ENCODE measurements at places on chromosomes 6 and 20.

- DNase-seq, result no peak
These were observed 648.6 kb downstream of the COL12A1 start for GRCh38 chr6:74557236-74557635.

- no peak for DNase-seq
These were observed 7.5 kb downstream of the BCAS1 start for GRCh38 chr20:54062812-54063280.

DNA sequence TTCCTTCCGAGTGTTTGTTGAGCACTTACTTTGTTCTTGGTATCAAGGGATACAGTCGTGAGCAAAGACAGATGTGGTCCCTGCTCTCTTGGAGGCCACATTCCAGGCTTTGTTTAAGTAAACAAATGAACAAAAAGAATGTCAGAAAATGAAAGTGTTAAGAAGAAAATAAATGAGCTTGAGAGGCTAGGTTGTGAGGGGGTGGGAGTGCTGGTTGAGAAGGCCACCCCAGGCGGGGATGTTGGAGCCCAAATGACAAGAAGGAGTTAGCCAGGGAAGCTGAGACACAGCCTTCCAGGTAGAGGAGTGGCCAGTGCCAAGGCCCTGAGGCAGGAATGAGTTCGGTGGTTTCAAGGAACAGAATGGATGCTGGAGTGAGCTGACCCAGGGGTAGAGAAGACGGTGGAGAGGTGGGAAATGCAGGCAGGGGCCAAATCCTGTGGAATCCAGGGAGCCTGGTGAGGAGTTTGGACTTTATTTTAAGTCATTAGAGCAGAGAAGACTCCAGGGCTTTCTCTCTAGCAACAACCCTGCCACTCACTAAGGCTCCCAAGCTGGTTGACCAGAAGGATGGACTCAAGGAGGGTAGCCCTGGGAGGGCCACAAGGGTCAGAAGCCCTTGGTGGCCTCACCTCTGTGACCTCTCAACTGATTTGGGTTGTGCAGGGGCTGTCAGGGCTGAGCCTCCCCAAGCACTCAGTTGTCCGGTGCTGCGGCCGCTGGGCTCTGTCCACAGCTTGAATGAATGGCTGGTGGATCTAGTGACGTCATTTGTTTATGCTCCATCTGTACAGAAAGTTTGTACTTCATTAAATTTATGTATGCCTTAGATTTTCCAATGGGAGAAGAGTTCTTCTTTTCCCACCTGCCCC, 66.0 kb upstream of the STX16 start:
- no peak for DNase-seq

DNA sequence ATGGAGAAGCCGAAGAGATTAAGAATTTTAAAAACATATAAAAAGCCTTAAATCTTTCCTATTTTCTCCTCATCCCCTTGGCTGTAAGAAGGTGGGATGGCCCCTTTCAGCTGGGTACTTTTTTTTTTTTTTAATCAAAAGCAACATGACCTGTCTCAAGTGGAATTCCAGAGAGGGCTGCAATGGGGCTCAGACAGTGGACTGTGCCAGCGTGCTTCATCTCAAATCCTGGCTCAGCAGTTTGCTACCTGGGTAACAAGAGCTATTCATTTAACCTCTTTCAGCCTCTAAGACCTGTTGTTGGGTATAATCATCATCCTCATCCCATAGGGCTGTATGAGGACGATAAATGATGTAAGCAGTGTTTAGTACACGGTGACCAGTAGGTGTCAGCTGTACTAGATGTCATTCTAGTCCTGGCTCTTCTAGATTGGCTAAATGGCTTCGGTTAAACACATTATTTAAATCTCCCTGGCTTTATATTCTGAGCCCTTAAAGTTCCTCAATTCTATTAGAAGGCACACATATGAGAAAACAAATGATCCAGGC, 6.9 kb upstream of the PPP1R3G start:
- no peak for DNase-seq

DNA sequence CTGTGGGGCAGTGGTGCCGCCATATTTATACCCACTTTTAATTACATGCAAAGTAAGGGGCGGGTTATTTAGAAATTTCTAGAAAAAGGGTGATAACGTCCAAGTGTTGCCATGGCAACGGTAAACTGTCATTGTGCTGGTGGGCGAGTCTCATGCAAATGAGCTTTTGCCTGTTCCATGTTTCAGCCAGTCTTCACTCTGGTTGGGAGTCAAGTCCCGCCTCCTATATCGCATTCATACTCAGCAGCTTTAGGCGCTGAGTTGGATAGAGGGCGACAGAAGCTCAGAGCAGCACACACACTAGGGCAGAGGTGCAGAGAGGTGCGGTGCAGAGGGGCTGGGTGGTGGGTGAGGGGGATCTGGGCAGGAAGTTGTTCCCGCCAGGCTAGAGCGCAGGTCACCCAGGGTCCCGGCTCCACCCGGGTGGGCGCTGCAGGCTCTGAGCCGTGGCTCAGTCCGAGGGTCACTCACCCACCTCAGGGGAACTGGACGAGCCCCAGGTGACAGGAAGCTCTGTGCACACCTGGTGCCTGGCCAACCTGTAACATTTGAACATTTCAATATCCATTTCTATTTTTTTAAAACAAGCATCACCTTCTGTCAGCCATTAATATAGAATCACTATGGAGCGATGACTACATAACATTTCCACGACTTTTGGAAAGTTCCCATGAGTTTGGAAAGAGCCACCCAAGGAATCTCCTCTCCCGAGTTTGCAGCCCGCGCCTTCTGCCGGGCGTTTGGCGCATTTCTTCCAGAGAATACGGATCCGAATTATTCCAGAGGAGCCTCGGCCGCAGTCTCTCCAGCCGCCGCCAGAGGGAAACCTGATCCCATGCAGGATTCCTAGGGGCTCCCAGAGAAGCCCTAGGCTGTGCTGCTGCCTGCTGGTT, 89.1 kb upstream of the PHACTR3 start:
- DNase-seq, result no peak

DNA sequence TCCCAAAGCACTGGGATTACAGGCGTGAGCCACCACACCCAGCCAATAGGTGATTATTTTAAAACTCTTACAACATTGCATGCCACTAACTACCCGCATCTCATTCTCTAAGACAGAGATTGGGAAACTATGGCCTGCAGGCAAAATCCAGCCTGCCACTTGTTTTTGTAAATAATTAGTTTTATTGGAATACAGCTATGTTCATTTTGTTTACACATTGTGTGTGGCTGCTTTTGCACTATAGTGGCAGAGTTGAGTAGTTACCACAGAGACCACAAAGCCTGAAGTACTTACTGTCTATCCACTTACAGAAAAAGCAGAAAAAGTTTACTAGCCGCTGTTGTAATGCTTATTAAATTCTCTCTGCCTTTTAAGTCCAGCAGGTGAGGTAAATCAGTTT, 16.4 kb upstream of the PKIG start:
- DNase-seq, result no peak

DNA sequence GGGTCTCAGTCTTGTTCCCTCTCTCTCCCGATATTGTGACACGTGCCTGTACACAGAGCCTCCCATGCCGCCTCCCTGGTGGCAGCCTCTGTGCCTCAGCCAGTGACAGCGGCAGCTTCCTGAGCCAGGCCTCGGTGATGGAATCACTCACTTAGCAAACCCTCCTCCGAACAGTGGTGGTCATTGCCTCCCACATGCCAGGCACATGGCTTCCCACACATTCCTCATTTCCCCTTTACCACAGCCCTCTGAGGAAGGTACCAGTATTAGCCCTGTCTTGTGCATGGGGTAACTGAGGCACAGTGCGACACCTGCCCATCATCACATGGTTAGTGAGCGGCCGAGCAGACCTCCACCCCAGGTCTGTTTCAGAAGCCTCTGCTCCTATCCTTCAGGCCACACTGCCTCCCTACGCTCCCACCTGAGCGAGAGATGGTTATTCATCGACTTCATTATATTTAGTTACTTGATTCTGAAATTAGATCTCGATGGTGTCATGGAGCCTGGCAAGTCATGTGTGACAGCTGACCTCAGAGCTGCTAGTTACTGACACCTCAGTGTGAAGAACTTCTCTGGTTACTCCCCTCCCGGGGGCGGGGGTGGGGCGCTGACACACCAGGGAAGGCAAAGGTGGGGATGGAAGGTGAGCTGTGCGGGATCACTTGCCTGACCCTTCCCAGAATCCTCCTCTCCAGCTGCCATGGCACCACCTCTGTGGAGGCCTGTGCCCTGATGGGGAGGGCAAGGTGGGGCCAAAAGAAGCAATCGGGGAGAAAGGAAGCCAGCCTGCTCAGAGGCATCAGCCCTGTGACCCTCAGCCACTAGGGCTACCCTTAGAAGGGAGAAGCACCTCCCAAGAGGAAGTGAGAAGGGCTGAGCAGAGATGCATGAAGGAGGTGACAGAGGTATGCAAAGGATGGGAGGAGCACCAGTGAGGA, 17.9 kb downstream of the MDGA1 start:
- DNase-seq, result no peak

GRCh38 chr6:43772681-43773049, 2.7 kb downstream of the VEGFA start:
- no peak for DNase-seq

DNA sequence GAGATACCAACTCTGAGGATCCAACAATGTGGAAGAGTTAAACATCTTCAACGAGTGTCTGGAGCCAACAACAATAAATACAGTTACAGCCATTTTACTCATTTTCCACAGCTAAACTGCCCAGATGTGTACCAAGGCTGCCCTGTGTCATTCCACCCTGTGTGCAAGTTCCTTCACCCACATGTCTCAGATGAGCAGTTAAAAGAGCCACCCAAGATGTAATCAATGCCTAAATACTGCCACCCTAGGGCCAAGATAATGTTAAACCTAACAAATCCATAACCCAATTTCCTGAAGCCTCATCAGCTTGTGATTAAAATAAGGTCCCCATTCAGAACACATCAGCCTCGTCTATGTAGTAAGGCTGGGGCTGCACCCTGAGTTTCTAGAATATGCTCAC, 59.9 kb downstream of the GMDS start:
- no peak for DNase-seq

GRCh38 chr6:160139420-160139851, 17.8 kb downstream of the SLC22A1 start:
- no peak for DNase-seq

DNA sequence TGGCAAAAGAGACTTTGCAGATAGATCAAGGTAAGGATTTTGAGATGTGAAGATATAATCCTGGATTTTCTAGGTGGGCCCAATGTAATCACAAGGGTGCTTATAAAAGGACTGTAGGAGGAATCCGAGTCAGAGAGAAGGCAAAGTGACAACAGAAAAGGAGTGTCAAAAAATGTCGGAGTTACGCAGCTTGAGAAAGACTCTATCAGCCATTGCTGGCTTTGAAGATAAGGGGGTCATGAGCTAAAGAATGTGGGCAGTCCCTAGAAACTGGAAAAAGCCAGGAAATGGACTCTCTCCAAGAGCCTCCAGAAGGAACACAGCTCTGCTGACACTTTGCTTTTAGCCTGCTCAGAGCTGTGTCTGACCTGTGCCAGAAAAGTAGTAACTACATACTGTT, 8.7 kb upstream of the RWDD1 start:
- DNase-seq, result no peak

DNA sequence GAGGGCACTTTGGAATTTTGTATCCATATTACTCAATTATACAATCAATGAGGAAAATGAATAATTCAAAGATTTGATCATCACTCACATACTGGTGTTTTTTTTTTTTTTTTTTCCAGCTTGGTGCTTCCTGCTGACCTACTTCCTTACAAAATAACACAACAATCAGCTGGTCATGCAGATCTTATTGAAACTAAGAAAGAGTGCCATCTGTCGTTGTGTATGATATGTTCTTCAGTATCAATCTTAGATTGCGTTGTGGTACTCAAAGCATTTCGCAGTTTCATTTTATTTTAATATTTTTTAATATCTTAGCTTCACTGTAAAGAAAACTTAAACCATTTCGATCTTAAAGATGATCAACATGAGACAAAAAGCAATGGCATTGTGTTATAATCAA, 155.6 kb downstream of the OGFRL1 start:
- no peak for DNase-seq

DNA sequence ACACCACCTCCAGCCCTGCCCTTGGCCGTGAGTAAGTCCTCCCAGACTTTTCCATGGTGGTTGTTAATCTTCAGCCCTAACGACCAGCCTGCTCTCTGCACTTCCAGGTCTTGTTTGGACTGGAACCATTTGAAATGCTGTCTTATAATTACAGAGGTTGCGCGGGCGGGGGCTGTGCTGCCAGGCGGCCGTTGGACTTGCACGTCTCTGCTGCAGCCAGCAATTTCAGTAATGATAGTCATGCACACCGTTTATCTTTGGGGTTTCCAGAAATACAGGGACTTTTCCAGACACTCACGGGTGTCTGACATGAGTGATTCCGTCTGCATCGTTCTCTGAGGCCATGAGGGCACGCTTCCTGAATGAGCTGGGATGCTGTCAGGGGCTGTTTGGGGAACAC, 118.2 kb downstream of the BMP7 start:
- DNase-seq, result no peak

DNA sequence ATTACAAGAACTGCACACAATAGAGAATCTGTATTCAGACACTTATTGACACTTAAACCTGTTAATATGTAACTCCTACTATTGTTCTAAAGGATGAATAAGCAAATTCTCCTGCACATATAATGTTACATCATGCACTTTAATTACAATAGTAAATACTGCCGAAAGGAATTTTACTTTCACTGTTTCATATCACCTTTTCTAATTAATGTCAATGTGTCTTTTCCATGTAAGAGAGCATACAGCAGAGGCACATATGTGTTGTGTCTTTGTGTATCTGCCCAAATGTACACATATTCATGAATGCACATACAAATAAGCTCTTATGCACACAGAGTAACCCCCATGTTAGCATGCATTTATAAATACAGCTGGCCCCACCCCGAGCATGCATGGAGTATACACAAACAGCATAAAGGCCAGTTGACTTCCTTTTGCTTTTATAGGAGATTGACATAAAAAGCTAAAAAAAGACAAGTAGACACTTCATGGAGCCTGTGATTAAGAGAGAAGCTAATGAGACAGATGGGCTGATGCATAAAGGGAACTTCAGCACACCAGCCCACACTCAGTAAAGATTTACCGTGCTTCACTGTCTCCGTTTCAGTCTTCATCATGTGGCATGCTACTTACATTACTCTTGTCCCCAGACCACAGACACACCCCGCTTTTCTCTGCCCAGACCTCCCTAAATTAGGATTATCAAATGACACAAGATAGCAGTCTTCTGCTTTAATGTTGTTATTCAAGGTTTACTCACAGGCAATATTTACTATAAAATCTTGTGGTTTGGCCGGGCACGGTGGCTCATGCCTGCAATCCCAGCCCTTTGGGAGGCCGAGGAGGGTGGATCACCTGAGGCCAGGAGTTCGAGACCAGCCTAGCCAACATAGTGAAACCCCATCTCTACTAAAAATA, 184.6 kb downstream of the ATXN1 start:
- DNase-seq, result no peak

All from stimulated activated CD8-positive, alpha-beta memory T cell treated with anti-CD3 and anti-CD28 coated beads, Interleukin-15, amount 100 ng/mL, for 48 hours (primary cell).